IMR-90 (cell line): ENCODE measurements at places on chromosomes 5 and 9. TPM values are rescaled to one million over a fixed set of nuclear protein-coding genes. Genes with fewer than 3 reads are reported as not detected.

Gene ROPN1L
- total RNA-seq = 0.28 and 0.36 TPM in 2 replicates

Gene C8G
- total RNA-seq = not detected in 2 replicates

Gene SGCD
- total RNA-seq = 10.6 TPM in 2 replicates

Gene DPM2
- total RNA-seq = 10.8 TPM in 2 replicates

Gene ARHGEF39
- 0.56 and 2.5 TPM in 2 replicates for total RNA-seq

Gene DMRT3
- total RNA-seq = not detected in 2 replicates

Gene FCN1
- total RNA-seq = not detected in 2 replicates

Gene TERT
- total RNA-seq = not detected in 2 replicates

Gene PCDHB16
- 0.18 and 0.56 TPM in 2 replicates for total RNA-seq

Gene CLIC3
- 0.18 and 0.28 TPM in 2 replicates for total RNA-seq

Gene AGXT2
- total RNA-seq = not detected in 2 replicates

Gene MARVELD2
- total RNA-seq = 0.54 and 0.83 TPM in 2 replicates

Gene APC
- 58.4 and 76.1 TPM in 2 replicates for total RNA-seq

Gene PHF2
- total RNA-seq = 5.9 and 6.9 TPM in 2 replicates

Gene CFAP77
- total RNA-seq = not detected in 2 replicates

Gene TCF7
- total RNA-seq = 0.83 and 1.3 TPM in 2 replicates

Gene FAM151B
- total RNA-seq = 2.8 and 2.9 TPM in 2 replicates

Gene LEAP2
- total RNA-seq = under 0.01 TPM in 2 replicates

Gene PCA3
- total RNA-seq = not detected in 2 replicates

Gene SEMA5A
- 9.9 and 12.5 TPM in 2 replicates for total RNA-seq

Gene TPRN
- total RNA-seq = 1.7 and 1.8 TPM in 2 replicates

Gene CKS2
- total RNA-seq = 192 and 322 TPM in 2 replicates

Gene ADGRV1
- total RNA-seq = under 0.01 TPM in 2 replicates

Gene NDOR1
- total RNA-seq = 0.90 and 1.1 TPM in 2 replicates

Gene MTAP
- total RNA-seq = 33.6 and 50.9 TPM in 2 replicates

Gene AJM1
- 0.18 and 0.28 TPM in 2 replicates for total RNA-seq

Gene ENTREP1
- not detected in 2 replicates for total RNA-seq

Gene SHOC1
- total RNA-seq = not detected in 2 replicates

Gene SLC45A2
- total RNA-seq = not detected in 2 replicates
